ENCODE measurements at places on chromosomes 6 and 20. TPM values are rescaled to one million over a fixed set of nuclear protein-coding genes. Genes with fewer than 3 reads are reported as not detected.

The ARFRP1 gene
- 85.6 TPM for total RNA-seq

The PTCHD4 gene
- not detected for total RNA-seq

The GPX5 gene
- total RNA-seq: not detected

GRCh38 chr6:169707772-169708171, 5.8 kb downstream of the C6orf120 start:
- peaks cover 35% of the 10 kb centered on the region for H3K4me1 ChIP-seq
- H3K4me3 ChIP-seq: no peak overlapping the region
- H3K27me3 ChIP-seq: no peaks in the 10 kb centered on the region
- H3K27ac ChIP-seq: no peak overlapping the region

GRCh38 chr6:113019176-113019575, 672.0 kb downstream of the RFPL4B start:
- no peaks in the 10 kb centered on the region for H3K4me1 ChIP-seq
- no peak overlapping the region for H3K27ac ChIP-seq
- H3K4me3 ChIP-seq: no peak overlapping the region
- no peaks in the 10 kb centered on the region for H3K36me3 ChIP-seq
- no peaks in the 10 kb centered on the region for H3K27me3 ChIP-seq

GRCh38 chr6:14280006-14280510, 162.5 kb downstream of the CD83 start:
- H3K4me3 ChIP-seq: no peak overlapping the region
- peaks cover 37% of the 10 kb centered on the region for H3K4me1 ChIP-seq
- no peak overlapping the region for H3K27ac ChIP-seq

DNA sequence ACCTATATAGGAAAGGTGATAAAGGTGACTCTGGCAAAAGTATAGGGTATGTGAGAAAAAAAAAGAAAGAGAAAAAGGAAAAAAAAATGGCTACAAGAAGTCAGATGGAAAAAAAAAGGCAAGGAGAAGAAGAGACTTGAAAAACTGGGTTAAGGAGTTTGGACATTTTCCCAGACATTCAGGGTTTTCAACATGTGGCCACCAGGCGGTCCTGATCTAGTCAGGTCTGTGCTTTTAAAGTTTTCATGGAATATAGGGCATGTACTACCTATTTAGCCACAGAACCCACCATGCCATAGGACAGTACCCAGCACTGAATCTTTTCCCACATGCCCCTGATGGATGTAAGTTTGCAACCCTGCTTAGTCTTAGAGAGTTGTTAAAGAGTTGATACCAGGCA, 433.7 kb downstream of the MAFB start:
- H3K36me3 ChIP-seq: no peaks in the 10 kb centered on the region
- no peak overlapping the region for H3K27ac ChIP-seq
- H3K27me3 ChIP-seq: peaks cover 3% of the 10 kb centered on the region
- no peaks in the 10 kb centered on the region for H3K4me1 ChIP-seq
- no peak for DNase-seq
- no peak overlapping the region for H3K4me3 ChIP-seq

DNA sequence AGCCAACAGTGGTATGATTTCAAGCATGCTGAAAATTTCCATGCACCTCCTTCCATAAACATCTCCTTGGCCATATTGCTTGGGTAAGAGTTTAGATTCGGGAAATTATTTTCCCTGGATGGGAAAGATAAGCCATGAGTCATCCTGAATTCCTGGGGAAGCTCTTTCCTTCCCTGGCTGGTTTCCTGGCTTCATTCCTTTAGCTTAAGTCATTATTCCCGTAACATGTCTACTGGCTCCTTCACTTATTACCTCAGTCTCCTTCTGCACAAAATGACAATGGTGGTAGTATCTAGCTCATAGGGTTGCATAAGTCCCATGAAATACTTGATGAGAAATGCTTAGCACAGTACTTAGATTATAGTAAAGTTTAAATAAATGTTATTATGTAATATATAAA, 27.6 kb downstream of the TINAG start:
- no peak for DNase-seq
- H3K36me3 ChIP-seq: no peaks in the 10 kb centered on the region
- H3K4me1 ChIP-seq: no peaks in the 10 kb centered on the region
- H3K27me3 ChIP-seq: no peaks in the 10 kb centered on the region
- H3K4me3 ChIP-seq: no peak overlapping the region

- DNase-seq: no peak
- H3K36me3 ChIP-seq: no peaks in the 10 kb centered on the region
- no peaks in the 10 kb centered on the region for H3K27me3 ChIP-seq
- no peaks in the 10 kb centered on the region for H3K4me1 ChIP-seq
These were observed 243.7 kb downstream of the CD83 start for GRCh38 chr6:14361297-14361696.

DNA sequence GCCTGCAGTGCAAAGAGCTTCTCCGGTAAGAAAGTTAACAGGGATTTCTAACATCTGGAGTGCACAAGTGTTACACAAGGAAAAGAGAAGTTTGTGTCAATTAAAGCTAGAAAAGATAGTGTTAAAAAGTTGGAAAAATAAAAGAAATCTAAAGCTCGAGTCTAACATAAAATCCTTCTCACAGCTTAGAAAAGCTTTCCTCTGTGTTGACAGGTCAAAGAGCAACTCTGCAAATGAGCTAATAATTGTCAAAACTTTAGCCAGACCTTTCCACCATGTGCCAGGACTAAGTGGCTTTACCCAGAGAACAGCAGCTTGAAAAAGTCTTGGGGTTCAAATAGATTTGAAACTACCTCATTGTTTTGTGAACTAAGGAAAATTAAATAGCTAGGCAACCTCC, 14.8 kb downstream of the PTPRK start:
- no peaks in the 10 kb centered on the region for H3K27me3 ChIP-seq
- H3K36me3 ChIP-seq: no peaks in the 10 kb centered on the region
- H3K4me1 ChIP-seq: no peaks in the 10 kb centered on the region
- no peak overlapping the region for H3K27ac ChIP-seq
- no peak for DNase-seq

DNA sequence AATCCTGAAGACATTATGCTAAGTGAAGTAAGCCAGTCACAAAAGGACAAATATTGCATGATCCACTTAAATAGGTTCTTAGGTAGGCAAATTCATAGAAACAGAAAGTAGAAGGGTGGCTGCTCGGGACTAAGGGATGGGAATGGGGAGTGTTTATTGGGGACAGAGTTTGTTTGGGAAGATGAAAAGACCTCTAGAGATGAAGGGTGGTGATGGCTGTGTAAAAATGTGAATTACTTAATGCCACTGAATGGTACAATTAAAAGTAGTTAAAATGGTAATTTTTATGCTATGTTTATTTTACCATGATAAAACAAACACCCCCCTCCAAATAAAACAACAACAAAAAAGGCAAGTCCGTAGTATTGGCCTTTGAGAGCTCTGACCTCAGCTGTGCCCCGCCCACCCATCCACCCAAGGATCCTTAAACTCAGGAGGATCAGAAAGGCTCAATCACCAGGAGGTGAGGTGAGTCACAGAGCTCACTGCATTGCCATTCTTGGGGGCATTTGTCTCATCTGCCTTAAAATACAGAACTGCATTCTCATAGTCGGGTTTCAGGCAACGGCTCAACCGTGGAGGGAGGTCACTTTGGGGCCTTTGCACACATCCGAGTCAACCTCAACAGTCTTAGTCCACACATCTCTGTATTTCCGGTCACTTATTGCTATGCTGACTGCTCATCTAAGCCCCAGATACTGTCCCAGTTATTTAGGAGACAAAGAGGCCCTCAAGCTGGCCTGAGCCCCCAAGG, 96.7 kb downstream of the SLC22A23 start:
- DNase-seq: no peak
- no peaks in the 10 kb centered on the region for H3K36me3 ChIP-seq
- H3K27me3 ChIP-seq: no peaks in the 10 kb centered on the region
- H3K4me1 ChIP-seq: peaks cover 18% of the 10 kb centered on the region

- H3K36me3 ChIP-seq: no peaks in the 10 kb centered on the region
- H3K4me1 ChIP-seq: no peaks in the 10 kb centered on the region
- DNase-seq: no peak
- H3K4me3 ChIP-seq: no peak overlapping the region
- H3K27ac ChIP-seq: no peak overlapping the region
These were observed 83.2 kb upstream of the EYA2 start for GRCh38 chr20:46811224-46812084.

DNA sequence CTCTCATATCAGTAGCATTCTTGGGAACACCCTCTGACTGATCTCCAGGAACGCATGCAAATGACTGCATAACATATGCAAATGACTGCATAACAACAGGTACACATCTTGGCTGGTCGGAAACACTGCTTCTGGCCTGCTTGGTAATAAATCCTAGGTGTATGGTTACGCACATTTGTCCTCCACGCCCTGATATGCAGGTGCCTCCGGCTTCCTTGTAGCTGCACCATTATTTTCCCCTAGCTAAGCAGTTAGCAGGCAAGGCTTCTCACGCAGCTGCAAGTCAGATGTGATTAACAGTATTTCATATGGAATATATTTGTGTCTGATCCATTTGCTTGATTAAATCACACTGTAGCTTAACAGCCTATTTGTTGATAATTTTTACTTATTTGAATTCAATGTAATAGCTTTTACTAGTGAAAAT, 5.9 kb downstream of the RPS6KA2 start:
- peaks cover 2% of the 10 kb centered on the region for H3K4me1 ChIP-seq
- no peak overlapping the region for H3K27ac ChIP-seq
- no peak overlapping the region for H3K4me3 ChIP-seq
- peaks cover 5% of the 10 kb centered on the region for H3K27me3 ChIP-seq

Measured in CD4-positive, alpha-beta memory T cell (primary cell).